ENCODE measurements at places on chromosomes 2 and 18.

DNA sequence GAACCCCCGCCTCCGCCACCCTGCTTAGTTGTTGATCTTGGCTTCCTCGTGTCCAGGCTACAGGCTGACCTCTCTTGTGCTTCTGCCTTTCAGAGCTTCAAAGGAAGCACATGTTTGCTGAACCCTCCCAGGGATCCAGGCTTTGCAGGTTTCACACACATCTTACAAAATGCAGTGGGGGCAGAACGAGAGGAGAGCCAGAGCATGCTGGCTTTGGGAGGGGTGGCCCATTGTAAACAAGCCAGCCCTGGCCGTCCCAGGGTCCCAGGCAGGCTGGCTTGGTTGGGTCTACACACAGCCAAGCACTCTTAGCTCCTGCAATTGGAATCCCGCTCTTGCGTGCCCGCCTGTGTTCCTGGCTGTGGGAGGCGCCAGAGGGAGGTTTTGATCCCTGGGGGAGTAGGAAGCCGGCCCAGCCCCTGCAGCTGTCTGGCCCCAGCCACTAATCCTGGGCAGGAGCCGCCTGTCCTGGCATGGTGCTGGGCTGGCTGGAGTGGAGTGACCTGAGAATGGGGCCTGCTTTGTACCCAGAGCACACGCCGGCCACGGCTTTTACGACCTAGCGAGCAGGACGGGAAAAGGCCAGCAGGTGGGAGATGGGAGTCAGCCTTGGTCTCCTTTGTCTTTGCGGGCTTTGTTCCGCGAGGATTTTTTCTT lies 53.9 kb downstream of the SH3BP4 start:
- peak; percentile 65 for DNase-seq
- H3K36me3 ChIP-seq, result peaks cover 73% of the 10 kb centered on the region
- H3K27ac ChIP-seq, result peak overlapping the region; percentile 52
- H3K4me3 ChIP-seq, result no peak overlapping the region
- H3K27me3 ChIP-seq, result no peaks in the 10 kb centered on the region

DNA sequence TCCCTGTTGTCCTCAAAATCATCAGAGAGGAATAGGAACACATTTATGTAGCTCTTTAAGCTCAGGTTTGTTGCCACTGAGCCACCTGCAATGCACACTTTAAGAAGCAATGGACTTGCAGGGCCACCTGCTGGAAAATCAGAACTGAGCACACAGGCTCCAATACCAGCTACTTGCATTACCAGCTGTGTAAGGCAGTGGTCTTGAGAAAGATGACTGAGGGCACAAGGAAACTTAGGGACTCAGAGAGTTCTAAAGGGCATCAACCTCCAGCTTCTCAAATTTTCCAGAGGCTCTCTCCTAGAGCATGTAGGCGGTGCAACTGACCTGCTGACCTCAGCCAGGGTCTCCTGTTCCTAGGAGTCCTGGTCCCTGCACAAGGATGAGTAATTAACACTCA lies 2.5 kb upstream of the CNDP2 start:
- H3K27ac ChIP-seq, result no peak overlapping the region
- DNase-seq, result peak; percentile 47
- peaks cover 11% of the 10 kb centered on the region for H3K4me1 ChIP-seq
- H3K27me3 ChIP-seq, result peaks cover 6% of the 10 kb centered on the region
- peaks cover under 1% of the 10 kb centered on the region for H3K36me3 ChIP-seq

- no peak overlapping the region for H3K4me3 ChIP-seq
- no peak for DNase-seq
- no peaks in the 10 kb centered on the region for H3K36me3 ChIP-seq
Observed at GRCh38 chr2:126107883-126108282, 548.1 kb upstream of the GYPC start.

GRCh38 chr2:102708847-102709559 lies 52.8 kb upstream of the TMEM182 start:
- DNase-seq, result no peak
- H3K36me3 ChIP-seq, result no peaks in the 10 kb centered on the region
- no peak overlapping the region for H3K4me3 ChIP-seq
- no peak overlapping the region for H3K27ac ChIP-seq
- H3K27me3 ChIP-seq, result no peaks in the 10 kb centered on the region

GRCh38 chr2:237859533-237860272 lies at the start of gene RAMP1:
RAMP1 (plus strand) TSS chr2:237859623; CDS start chr2:237859676, 53 bp downstream.
- H3K27me3 ChIP-seq, result peaks cover 31% of the 10 kb centered on the region
- H3K36me3 ChIP-seq, result no peaks in the 10 kb centered on the region

DNA sequence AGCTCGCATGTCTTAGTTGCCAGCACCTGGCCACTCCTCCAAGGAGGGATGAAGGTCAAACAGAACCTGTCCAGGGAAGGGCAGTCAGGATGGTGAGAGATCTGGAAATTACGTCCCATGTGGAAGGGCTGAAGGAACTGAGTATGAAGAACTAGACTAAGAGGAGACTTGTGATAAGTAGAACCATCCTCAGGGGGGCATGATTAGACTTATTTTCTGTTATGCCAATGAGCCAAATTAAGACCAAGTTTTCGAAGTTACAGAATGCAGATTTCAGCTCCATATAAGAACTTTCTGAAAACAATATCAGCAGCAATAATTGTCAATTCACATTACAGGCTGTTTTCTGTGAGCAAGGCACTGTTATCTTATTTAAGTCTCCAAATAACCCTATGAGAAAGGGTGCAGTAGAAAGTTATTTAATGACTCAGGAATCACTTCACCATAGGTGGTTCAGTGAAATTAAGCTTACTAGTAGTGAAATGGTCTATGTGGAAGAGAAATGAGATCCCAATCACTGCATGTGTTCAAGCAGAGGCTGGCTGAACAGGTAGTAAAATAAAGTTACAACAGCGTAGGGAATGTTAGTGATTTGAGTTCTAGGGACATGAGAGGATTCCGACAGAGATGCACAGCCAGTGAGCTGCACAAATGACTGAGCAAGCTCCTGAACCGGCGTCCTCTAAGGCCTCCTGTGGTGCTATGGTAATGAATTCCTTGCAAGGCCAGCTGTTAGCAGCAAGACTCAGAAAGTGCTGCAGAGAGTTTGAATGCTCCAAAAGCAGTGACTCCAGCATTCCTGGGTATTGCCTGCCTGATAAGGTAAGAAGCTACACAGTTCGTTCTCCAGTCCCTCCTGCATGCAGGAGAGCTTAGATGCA lies 4.5 kb upstream of the DYM start:
- no peak overlapping the region for H3K4me3 ChIP-seq
- H3K36me3 ChIP-seq, result no peaks in the 10 kb centered on the region
- peaks cover 12% of the 10 kb centered on the region for H3K4me1 ChIP-seq
- peak; percentile 54 for DNase-seq

GRCh38 chr2:120858361-120859106 lies 122.9 kb downstream of the GLI2 start:
- H3K36me3 ChIP-seq, result peaks cover 5% of the 10 kb centered on the region
- peak overlapping the region; percentile 81 for H3K27ac ChIP-seq
- H3K27me3 ChIP-seq, result no peaks in the 10 kb centered on the region
- H3K4me3 ChIP-seq, result no peak overlapping the region
- H3K4me1 ChIP-seq, result peaks cover 49% of the 10 kb centered on the region

- no peak overlapping the region for H3K4me3 ChIP-seq
- DNase-seq, result no peak
- no peaks in the 10 kb centered on the region for H3K36me3 ChIP-seq
- H3K4me1 ChIP-seq, result peaks cover 4% of the 10 kb centered on the region
- no peak overlapping the region for H3K27ac ChIP-seq
- H3K27me3 ChIP-seq, result no peaks in the 10 kb centered on the region
Observed at GRCh38 chr2:205957452-205958154, 128.4 kb downstream of the INO80D start.

DNA sequence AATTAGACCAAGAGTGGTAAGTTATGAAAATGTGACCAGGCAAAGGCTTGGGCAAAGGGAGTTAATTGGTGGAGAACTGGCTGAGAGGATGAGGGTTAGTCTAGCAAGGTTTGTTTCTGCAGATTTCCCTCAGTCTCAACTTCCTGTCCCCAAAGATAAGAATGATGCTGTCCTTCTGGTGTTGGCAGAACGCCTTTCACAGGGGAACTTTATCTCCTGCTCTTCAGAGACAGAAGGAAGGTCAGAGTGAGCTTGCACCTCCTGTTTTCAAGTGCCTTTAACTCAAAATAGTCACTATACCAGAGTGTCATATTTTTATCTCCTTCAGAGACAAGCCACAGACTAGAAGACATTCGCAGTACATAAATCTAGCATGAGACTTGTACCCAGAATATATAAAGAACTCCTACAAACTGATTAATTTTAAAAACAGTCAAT lies 95.7 kb downstream of the TEX51 start:
- no peaks in the 10 kb centered on the region for H3K36me3 ChIP-seq
- no peak for DNase-seq
- no peak overlapping the region for H3K4me3 ChIP-seq

GRCh38 chr2:167212014-167212648 lies 323.9 kb downstream of the XIRP2 start:
- H3K27ac ChIP-seq, result no peak overlapping the region
- H3K4me3 ChIP-seq, result no peak overlapping the region
- DNase-seq, result peak; percentile 36
- no peaks in the 10 kb centered on the region for H3K36me3 ChIP-seq
- no peaks in the 10 kb centered on the region for H3K27me3 ChIP-seq
- no peaks in the 10 kb centered on the region for H3K4me1 ChIP-seq

DNA sequence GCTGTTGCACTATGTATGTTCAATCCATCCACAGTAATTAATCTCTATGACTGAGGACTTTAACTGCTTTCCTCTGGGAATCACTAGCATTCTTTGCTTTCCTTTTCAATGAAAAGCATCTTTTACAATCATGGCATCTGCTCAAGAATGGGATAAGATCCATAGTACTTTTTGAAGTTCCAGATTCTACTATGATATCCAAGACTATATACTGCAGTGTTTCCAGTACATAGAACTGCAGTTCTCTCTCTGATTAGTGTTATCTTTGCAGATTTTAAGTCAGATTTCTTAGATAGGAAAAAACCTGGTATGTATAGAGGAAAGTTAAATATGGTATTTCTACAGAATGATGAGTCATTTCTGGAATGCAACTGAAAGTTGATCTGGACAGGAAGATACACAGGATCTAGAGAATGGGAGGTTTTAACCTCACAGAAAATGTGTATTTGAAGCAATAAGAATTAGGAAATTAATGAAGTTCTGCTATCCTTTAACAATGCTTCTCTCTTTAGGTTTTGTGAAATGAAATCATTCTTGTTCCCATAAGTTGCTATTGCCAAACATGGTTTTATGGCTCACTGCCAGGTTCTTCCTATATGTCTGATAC lies 670.7 kb downstream of the ERBB4 start:
- H3K36me3 ChIP-seq, result no peaks in the 10 kb centered on the region
- no peak for DNase-seq
- H3K27me3 ChIP-seq, result no peaks in the 10 kb centered on the region
- no peak overlapping the region for H3K27ac ChIP-seq
- H3K4me1 ChIP-seq, result no peaks in the 10 kb centered on the region
- H3K4me3 ChIP-seq, result no peak overlapping the region

DNA sequence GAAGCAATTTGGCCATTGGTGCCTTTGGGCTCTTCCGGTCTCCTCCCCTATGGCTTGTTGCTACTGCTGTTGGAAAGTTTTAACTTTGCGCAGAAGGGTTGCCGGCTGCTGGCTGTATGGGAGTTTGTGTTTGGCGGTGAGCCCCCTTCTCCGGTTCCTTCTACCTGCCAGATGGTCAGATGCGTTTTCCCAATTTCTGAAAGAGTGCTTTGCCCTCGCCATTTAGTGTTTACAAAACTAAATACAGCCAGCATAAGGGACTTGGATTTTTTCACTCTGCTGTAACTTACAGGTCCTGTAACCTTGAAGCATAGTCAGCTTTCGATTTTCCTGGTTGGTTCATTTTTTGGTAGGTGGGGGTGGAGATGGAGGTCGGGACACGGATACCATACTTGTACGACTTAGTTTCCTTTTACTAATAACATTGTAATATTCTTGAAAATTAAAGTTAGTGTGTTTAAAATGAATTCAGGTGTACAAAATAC lies 604 bp downstream of the COQ10B start:
- H3K4me1 ChIP-seq, result peaks cover 4% of the 10 kb centered on the region
- H3K27ac ChIP-seq, result peak overlapping the region; percentile 83
- no peaks in the 10 kb centered on the region for H3K36me3 ChIP-seq
- no peaks in the 10 kb centered on the region for H3K27me3 ChIP-seq
- H3K4me3 ChIP-seq, result peak overlapping the region; percentile 94

DNA sequence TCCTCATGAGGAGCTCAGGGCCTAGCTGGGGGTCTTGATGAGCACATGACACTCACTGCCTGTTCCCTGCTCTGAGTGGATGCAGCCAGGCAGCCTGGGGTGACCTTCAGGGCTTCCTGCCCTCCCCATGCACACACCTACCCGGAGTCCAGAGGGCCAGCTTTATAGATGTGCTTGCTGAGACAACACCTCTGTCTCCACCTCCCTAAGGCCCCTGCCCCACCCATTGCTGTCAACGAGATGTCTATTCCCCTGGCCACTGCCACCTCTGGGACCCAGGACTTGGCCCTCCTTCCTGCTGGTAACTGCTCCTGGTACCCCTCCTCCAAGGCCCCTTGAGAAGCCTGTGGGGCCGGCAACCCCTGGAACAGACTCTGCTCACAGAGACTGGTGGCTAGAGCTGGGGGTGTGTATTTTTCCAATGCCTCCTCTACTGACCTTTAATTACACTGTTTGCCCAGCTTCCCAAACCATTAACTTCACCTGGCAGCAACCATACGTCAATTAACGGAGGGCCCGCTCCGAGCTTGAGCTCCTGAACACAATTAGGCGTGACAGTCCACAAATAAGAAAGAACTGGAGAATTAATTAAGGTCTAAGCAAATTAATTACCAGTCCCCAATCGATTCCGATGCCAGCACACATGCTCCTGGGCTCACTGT lies 66.3 kb downstream of the EMX1 start:
- H3K36me3 ChIP-seq, result peaks cover 3% of the 10 kb centered on the region
- H3K4me3 ChIP-seq, result no peak overlapping the region
- no peaks in the 10 kb centered on the region for H3K4me1 ChIP-seq
- H3K27ac ChIP-seq, result no peak overlapping the region

DNA sequence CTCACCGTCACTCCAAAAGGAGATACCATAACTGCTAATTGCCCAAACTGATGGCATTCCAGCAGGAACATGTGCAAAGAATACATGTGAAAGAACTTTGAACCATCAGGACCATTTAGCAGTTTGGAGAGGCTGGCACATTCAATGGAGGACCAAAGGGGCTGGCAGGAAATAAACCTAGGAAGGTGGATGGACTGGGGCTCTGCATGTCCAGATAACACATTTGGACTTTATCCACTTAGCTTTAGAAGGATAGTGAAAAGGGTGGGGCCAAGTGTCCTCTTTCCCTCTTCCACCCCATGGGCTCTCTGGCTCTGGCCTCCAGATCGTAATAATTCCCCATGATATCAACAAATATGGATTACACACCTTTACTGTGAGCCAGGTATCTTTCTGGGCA lies 80.0 kb upstream of the STPG4 start:
- H3K27me3 ChIP-seq, result no peaks in the 10 kb centered on the region
- no peak for DNase-seq
- no peak overlapping the region for H3K27ac ChIP-seq
- H3K36me3 ChIP-seq, result no peaks in the 10 kb centered on the region

DNA sequence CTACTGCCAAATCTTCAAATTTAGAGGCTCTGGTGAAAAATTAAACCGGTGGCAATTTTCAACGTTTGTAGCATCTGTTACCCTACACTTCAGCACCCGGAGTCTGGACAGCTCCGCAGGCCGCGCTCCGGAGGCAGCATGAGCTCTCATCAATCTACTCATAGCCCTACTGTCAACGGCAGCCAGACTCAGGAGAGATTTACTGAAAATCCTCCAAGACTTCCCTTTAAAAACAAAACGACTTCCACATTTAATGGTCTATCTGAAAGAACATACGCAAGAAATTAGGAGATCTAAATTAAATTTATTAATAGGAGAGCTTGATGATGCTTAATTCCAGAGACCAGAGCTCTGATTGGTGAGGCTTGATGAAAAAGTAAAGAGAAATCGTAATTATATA lies 970 bp upstream of the ADCYAP1 start:
- peaks cover 51% of the 10 kb centered on the region for H3K27me3 ChIP-seq
- no peak for DNase-seq
- H3K4me1 ChIP-seq, result peaks cover 4% of the 10 kb centered on the region
- no peaks in the 10 kb centered on the region for H3K36me3 ChIP-seq
- no peak overlapping the region for H3K27ac ChIP-seq
